ENCODE measurements at places on chromosomes 6 and 20.
A peak's percentile ranks its signal among the peaks of the same experiment; 100 is the strongest.

DNA sequence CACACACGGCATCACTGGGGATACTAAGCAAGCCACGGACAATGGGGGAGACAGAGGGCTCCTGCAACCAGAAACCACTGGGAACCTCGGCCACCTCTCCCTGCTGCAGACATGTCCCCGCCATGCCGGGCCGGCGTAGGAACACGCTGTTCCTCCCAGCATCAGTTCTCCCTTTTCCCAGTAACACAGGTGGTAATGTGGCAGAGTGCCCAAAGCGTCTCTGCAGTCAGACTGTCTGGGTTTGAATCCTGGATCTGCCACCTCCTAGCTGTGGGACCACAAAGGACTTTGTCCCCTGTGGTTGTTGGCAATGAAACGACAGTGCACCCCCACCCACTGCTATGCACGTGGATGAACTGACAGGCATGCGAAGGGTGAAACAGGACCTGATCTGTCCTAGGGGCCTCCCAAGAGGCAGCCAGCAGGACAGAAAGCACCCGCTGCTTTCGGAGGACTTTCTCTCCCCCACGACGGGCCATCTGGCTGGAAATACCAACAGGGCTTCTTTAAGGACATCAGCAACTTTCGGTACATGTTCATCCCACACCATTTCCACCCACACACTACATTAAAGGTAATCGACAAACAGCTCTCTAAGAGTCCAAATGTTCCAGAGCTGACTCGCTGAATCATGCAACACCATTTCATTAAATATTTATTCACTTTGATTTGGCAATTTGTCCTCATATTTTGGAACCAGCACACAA is 74.1 kb downstream of the SULF2 start:
- DNase-seq: no peak

DNA sequence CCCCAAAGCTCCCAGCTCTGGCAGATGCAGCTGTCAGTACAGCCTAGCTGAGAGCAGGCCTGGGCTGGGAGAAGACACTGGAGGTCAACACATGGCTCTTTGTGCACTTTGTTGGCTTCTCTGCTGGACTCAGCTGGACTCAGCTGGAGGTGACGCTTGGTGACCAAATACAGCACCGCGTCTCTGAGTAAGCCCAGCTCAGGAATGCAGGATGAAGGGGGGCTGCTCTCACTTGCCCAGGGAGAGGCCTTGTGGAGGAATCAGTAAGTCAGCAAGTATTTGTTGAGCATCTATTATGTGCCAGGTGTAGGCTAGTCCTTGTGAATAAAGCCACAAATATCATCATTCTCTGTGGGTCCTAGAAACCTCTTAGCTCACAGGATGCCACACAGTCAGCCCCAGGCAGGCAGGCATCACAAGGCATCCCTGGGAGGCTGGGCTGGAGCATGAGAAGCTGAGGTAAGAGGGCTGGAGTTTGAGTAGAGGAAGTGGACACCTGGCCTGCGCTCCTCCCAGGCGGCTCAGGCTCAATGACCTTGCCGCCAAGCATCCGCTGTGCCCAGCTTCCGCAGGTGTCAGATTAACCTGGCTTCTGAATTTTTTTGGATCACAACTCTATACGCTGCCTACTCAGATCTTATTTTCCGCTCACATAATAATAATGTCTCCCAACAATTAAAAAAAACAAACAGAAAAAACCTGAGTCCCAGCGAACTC is 95.4 kb downstream of the TMEM170B start:
- no peak for DNase-seq

- peak; percentile 24 for DNase-seq
These were observed 554 bp upstream of the ZSCAN31 start for GRCh38 chr6:28336284-28337120.

- DNase-seq: no peak
These were observed 45.3 kb upstream of the LOC128125822 start for GRCh38 chr6:63526931-63527330.

DNA sequence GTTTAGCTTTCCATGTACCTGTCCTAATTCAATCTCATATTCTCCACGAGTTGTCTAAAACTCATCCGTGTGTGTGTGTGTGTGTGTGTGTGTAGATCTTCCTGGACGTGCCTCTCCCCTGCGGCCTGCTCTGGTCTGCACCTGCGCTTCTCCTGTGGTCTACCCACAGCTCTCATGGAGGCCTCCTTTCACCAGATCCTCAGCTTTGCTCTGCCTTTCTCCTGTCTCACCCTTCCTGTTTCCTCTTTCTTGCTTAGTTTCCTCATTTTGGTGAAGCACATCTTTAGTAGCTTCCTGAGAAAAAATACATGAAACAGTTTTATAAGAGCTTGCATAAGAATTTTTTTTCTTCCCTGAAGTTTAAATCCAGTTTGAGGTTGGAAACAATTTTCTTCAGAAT is 18.1 kb downstream of the SLX4IP start:
- peak; percentile 48 for DNase-seq

GRCh38 chr6:7414811-7415210 is 25.2 kb downstream of the RIOK1 start:
- no peak for DNase-seq

- DNase-seq: no peak
These were observed 43.7 kb downstream of the CCDC170 start for GRCh38 chr6:151537556-151537955.

DNA sequence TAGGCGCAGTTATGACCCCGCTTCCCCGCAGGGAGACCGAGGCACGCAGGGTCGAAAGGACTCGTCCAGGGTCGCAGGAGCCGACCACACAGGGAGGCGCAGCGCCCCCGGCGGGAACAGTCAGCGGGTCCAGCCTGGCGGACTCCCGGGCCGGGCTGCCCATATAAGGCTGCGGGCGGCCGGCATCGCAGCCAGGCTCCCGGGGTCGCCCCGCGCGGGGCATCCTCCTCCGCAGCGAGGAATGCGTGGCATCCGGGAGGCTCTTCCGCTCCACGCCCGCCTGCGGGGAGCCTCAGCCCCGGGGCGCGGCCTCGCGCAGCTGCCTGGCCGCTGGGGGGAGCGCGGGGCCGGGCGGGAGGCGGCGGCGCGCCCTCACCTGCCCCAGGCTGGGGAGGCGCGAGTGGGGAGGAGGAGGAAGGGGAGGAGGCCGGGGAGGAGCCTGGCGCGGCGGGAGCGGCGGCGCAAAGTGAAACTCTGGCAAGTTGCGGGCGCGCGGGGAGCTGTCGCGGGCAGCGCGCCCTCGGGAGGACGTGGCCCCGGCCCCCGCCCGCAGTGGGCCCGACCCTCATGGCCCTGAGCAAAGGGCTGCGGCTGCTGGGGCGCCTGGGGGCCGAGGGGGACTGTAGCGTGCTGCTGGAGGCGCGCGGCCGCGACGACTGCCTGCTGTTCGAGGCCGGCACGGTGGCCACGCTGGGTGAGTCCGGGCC is at the start of gene SYNJ2:
Gene SYNJ2, plus strand, starts transcription at position 469 of the 707 bp plus-strand sequence. Its CDS starts 99 bp downstream, at position 568.
- DNase-seq: peak; percentile 90

DNA sequence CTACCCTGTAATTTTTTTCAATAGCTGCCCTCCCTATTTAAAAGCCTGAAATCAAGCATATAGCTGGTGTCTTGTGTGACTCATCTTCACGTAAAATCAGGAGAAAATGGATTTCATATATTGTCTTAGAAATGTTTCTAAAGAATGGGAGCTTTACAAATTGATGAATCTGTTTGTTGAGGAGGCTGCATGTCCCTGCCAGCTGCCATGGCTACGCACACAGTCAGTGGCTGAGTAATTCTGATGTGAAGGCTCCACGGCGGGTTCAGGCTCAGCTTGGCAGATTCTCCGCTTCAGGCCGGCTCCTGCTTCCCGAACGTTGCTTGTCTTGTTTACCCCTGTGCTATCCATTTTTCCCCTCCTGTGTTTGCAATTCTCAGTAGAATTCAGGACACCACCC is 82.8 kb downstream of the CCDC170 start:
- DNase-seq: no peak

- no peak for DNase-seq
These were observed 51.7 kb downstream of the CPXM1 start for GRCh38 chr20:2748551-2749342.
